ENCODE measurements at places on chromosomes 6 and 20. TPM values are rescaled to one million over a fixed set of nuclear protein-coding genes. Genes with fewer than 3 reads are reported as not detected.

GRCh38 chr6:148884461-148884860 lies 137.6 kb downstream of the UST start:
- no peak for DNase-seq

GRCh38 chr6:108755257-108756240 lies 92.7 kb upstream of the ARMC2 start:
- DNase-seq = no peak

- no peak for DNase-seq
Observed at GRCh38 chr6:160131636-160132296, 10.2 kb downstream of the SLC22A1 start.

DNA sequence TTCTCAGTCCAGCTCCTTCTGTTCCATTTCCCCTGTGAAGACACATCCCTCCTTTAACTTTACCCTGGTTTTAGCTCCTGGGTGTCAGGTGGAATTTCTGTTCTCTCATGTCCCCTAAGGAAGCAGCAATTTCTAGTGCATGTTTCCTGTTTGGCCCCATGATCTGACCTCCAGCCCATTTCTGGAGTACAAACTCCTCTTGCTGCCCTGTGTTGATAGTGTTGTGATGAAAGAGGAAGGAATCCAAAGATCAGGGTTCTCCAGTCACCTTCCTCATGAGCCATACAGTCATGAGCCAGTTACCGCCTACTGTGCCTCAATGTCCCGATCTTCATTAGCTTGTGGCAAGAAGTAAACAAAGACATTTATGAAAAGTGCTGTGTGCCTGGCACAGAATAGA lies 97.4 kb downstream of the PHACTR1 start:
- DNase-seq = no peak

- peak; percentile 47 for DNase-seq
Observed at GRCh38 chr6:119533603-119534279, 184.2 kb upstream of the MAN1A1 start.

DNA sequence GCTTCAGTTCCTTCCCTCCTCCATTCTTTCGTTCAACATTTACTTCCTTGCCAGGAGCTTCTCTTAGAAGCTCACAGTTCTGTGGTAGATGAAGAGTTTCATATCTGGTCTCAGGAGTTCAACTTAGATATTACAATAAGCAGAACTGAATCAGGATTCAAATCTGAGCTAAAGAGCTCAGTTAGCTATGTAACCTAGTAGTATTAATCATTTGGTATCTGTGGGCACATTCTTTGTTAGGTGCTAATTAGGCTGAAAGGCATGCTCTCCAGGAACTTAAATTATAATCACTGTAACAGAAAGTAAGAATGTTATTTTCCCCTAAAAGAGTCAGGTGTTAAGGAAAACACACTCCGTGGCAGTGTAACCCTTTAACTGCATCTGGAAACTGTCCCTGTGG lies 8.4 kb downstream of the ZNF76 start:
- no peak for DNase-seq

- no peak for DNase-seq
Observed at GRCh38 chr6:149763866-149764265, 14.3 kb downstream of the PCMT1 start.

DNA sequence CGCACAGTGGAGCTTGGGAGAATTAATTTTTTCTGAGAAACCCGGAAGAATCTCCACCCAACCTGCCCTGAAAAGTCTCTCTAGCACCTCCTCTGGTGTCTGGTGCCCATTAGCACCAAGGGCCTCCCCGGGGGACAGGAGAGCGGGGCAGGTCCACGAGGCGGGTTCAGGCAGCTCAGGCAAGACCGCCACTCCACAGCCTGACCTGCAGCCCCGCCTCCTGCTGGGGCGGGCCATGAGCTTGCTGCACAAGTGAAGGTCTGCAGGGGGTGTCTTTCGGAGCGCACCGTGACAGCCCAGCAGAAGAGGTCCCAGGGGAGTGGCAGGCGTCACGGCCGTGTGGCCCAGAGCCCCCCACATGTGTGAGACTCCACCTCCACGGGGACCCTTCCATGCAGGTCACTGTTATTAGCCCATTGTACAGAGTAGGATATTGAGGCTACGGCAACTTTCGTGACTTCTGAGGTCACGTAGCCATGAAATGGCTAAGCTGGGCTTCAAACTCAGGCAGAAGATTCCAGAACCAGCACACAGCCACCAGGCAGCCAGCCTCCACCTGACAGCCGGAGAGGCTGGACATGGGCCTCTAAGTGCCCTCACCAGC lies 63.9 kb upstream of the SLCO4A1 start:
- no peak for DNase-seq

DNA sequence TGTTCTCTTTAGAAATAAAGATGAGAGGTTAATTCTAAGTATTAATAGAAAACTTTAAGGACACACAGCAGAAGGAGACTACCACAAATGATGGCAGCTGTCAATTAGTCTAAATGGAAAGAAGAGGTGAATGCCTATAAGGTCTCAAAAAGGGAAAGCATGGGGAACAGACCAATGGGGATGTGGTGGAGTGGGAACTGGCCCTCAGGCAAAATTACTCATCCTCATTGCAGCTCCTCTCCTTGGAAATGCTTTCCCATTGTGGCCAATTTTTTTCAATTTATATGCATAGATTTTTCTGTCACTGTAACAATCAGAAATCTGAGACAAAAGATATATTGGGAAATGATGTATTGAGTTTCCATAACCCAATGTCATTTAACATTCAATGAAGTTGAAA lies 222.9 kb upstream of the DEFB112 start:
- no peak for DNase-seq

GRCh38 chr6:167323111-167323510 lies 1.8 kb upstream of the TTLL2 start:
- no peak for DNase-seq

DNA sequence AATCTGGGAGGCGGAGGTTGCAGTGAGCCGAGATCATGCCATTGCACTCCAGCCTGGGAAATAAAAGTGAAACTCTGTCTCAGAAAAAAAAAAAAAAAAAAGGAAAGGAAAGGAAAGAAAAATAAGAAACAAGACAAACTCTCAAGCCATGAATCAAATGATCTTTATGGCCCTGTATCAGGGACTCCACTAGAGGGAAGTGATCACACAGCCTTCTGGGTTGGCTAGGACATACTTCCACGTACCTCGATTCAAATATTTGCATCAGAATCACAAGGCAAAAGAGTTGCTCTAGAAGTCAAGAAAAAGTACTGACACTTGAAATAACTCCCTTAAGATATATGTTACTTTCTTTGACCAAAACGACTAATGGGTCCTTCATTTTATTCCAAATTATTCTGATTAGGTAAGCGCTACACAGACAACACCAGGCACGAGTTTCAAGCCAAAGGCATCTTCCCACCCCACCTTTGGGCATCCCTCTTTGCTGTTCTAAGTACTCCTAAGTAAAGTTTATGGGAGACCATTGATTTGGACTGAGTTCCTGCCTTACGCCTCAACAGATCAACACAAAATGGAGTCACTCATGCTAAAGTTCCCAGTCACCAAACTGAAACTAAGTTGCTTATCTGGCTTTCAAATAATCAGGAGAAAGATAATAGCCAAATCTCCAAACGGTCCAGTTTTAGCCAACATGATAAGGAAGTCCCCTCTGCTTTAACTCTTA lies 77.5 kb upstream of the NT5E start:
- no peak for DNase-seq

DNA sequence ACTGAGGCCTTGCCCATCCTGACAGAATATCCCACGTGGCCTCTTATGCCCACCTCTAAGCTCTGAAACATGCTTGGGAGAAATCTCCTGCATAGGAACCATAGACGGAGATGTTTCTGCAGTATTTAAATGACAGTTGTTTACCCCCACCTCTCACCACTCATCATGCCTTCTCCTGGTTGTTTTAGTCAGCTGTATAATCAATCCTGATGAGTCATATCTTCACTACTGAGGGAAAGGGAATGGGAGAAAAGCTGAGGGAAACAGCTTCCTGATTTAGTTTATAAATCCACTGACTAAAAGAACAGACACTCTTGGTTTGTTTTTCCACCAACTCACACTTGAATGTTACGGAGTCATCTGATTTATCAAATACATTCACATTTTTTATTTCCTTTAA lies 113.2 kb upstream of the TENT5A start:
- peak; percentile 29 for DNase-seq

GRCh38 chr6:72784581-72784980 lies 162.7 kb downstream of the KCNQ5 start:
- no peak for DNase-seq

DNA sequence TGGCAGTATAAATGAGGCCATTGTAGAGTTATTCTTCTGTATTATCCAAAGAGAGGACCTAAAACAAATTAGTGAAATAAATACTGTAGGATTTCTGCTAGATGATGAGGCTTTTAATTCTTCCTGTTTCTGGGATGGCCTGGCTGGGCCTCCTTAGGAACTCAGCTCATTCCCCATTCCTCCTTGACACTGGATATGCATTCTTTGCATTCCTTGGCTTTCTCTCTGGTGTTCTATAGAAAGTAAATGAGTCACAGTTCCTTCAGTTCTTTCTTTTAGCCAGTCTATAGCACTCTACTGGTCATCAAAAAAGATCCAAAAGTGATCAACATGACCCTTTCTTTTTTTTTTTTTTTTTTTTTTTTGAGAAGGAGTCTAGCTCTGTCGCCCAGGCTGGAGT lies 8.6 kb downstream of the OR10C1 start:
- no peak for DNase-seq

DNA sequence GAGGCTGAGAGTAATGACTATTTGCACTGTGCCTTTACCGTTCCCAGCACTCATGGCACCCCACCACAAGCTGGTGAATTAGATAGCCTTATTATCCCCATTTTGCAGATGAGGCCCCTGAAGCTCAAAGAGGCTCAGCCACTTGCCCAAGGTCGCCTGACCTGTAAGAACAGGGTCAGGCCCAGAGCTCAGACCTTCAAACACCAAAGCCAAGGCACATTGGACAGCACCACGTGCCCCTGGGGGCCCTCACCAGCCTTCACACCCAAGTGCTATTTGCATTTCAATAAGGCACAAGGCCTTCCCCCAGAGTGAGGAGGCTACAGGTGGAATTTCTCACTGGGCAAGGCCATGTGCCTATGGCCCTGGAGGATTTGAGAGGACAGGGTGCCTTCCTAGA lies 14.2 kb upstream of the C6orf132 start:
- DNase-seq = no peak

DNA sequence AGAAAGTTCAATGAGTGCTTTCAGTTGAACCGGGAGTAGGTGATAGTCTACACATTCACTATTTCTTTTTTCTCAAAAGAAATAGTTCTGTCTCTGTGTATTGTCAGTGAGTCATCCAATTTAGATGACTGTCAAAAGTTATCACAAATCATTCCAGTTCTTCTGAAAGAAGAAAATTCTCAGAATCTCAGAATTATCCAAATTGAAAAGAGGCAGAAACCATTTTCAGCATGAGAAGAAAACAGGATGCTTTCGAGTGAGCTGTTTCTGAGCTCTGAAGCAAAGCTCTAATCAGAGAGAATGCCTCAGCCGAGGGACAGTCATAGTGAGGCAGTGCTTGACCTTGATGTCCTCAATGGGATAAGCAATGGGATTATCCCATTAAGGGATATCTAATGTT lies 97.9 kb downstream of the HUS1B start:
- no peak for DNase-seq

GRCh38 chr6:169224185-169224695 lies 29.4 kb downstream of the THBS2 start:
- no peak for DNase-seq

DNA sequence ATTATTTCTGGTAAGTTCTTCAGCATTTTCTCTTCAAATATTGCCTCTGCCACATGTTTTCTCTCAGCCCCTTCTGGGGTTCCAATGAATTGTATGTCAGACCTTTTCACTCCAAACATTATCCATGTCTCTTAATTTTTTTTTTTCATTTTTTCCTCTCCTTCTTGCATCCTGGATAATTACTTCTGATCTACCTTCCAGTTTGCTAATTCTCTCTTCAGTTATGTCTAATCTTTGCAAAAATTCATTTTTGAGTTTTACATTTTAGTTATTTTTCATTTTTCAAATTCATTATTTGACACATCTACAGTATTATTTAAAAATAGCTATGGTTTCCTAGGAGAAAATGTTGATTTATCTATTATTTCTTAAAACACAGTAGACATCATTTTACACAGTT lies 271.7 kb downstream of the TFAP2B start:
- DNase-seq = no peak

DNA sequence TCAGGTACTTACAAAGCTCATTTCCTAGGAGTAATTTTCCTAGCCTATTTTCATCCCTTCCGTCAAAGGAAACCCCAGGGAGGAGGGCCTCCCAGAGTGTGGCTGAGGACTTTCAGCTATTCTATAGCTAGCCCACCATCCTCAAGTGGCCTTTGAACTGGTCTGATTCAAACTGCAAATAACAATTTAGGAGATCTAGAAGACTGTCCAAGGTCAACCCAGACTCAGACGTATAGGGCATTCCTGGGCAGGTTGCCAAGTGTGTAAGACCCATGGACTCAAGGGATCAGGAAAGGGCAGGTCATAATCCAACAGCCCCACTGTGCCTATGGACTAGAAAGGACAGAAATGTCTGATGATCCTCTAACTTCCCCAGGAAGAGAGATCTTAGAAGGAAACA lies 2.1 kb upstream of the RRAGD start:
- no peak for DNase-seq

- DNase-seq = no peak
Observed at GRCh38 chr20:15005300-15005986, 668.0 kb upstream of the FLRT3 start.

- DNase-seq = no peak
Observed at GRCh38 chr20:50413088-50413500, 97.1 kb upstream of the PTPN1 start.

DNA sequence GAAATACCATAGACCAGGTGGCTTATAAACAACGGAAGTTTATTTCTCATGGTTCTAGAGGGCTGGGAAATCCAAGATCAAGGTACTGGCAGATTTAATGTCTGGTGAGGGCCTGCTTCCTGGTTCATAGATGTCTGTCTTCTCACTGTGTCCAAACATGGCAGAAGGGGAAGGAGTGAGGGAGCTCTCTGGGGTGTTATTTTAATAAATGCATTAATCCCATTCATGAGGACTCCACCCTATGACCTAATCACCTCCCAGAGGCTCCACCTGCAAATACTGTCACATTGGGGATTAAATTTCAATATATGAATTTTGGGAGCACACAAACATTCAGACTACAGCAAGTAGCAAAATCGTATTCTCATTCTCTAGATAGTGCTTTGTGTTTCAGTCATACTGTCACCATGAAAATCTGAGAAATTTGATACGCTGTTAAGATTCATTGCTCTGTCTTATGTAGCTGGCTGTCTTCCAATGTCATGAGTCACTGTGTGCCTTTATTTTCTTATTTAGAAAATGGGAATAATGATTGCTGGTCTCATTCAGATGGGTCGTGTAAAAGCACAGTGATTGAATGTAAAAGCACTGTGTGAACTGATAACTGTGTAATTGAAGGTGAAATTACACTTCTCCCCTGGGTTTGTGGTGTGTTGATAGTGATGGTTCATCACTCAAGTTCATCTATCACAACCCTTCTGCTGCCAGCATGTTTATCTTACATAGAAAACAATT lies 8.9 kb upstream of the ERVFRD-1 start:
- no peak for DNase-seq

- DNase-seq = peak; percentile 19
Observed at GRCh38 chr20:23441850-23442313, 2.4 kb downstream of the CSTL1 start.

- DNase-seq = no peak
Observed at GRCh38 chr6:165231581-165232561, 77.5 kb downstream of the C6orf118 start.

Gene SLC17A4
- not detected for polyA plus RNA-seq

Gene RPL7L1
- polyA plus RNA-seq = 44.4 TPM

Gene ZBTB46
- polyA plus RNA-seq = 0.13 TPM

Gene EEF1A2
- 8.3 TPM for polyA plus RNA-seq

Gene FAM83C
- not detected for polyA plus RNA-seq
